Bone marrow (tissue), 2 donors: ENCODE measurements at places on chromosomes 6 and 20.

- DNase-seq = no peak
These were observed 1.7 kb downstream of the SLC22A23 start for GRCh38 chr6:3455147-3455568.

GRCh38 chr6:125797886-125798444, 7.2 kb downstream of the NCOA7 start:
- DNase-seq = no peak

- no peak for DNase-seq
These were observed 227.3 kb upstream of the TENT5A start for GRCh38 chr6:81979767-81980166.

GRCh38 chr6:88171312-88171711, 5.2 kb upstream of the CNR1 start:
- DNase-seq = no peak

GRCh38 chr20:61728326-61728725, 337.4 kb downstream of the TAF4 start:
- DNase-seq = no peak

- peak; percentile 50 for DNase-seq
These were observed 54.2 kb upstream of the HLA-A start for GRCh38 chr6:29887819-29888776.

DNA sequence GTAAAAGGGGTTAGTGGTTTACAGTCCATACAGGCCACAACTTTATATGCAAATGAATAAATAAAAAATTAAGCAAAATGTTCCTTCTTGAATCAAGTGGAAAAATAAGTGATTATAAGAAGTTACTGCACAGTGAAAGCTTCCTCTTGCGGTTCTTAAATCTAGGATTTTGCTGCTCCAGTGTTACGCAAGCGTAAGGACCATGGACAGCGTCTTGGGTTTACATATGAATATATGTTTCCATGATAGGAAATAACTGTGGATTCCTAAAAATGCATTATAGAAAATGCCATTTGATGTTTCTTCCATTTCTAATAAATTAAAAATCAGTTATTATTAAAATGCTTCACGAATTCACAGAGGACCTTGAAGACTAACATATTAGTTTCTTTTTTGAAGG, 176.6 kb upstream of the POU3F2 start:
- DNase-seq = no peak

DNA sequence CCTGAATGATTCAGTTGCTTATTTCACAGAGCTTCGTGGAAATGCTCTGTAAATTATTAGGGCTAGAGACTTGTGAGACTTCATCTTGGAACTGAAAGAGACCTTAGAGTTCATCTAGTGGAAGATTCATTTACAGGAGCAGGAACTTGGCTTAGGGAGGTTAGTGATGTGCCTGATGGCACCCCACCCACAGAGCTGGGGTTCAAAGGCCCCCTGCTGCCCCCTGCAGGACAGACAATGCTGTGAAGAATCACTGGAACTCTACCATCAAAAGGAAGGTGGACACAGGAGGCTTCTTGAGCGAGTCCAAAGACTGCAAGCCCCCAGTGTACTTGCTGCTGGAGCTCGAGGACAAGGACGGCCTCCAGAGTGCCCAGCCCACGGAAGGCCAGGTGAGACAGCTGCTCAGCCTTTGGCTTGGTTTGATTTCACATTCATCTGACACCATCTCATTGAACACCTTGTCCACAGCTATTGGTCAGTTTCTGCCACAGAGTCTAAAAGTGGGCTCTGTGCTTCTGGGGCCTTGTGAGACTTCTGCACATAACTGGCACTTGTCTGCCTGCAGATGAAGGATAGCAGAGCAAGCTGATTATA, 25.1 kb downstream of the MYBL2 start:
- DNase-seq = peak; percentile 13

DNA sequence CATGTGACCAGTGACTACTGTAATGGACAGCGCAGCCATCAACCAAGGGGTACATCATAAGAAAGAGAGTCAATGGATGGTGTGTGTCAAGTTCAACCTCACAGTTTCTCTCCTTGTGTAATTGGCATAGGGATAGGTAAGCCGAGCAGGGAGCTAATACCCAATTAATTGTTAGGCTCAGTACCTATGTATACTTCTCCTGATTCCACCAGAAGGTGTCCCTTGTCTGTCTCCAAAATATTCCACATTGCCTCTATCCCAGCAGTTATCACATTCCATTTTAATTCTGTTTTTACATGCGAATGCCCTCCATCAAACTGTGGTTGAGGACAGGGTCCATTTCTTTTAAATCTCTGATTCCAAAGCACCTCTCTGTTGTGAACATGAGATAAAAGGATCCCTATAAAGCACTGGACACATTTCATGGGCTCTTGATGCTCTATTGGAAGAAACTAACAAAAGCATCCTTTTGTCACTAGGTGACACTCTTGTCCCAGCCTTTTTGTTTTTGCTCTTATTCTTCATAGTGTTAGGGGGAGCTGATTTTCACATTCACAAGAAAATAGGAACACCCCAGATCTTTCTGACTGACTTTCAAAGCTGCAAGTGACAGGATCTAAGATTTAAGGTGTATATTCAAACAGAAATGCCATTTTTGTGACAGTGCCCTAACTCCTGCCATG, 38.9 kb downstream of the FBXO9 start:
- no peak for DNase-seq

DNA sequence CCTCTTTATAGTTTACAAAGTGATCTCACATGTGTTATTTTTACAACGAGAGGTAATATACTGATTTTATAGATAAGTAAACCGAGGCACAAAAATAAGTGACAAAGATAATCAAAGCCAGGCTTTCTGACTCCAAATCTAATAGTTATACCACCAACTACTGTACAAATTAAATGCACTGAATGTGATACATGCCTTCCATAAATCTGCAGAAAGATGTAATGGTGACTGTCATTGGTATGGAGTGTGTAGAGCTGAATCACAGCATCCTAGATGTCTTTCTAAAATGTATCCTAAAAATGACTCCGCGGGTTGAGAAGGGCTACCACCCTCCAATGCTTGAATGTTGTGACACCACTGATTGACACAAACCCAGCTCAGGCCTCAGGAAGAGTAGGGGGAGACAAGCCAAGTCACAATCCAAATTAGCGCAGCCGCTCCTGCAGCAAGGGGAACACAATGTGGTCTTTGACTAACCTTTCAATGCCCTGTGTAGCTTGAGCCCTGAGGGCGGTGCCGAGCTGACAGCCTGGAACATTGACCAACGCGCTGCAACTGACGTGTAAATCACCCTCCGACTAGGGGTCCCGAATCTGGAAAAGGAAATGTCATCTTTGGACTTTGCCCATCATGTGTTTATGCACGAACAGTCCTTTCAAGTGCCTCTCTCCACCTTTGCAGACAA, 136.8 kb downstream of the OLIG3 start:
- DNase-seq = no peak

GRCh38 chr6:63804381-63804956, 168.9 kb downstream of the PHF3 start:
- no peak for DNase-seq

- DNase-seq = no peak
These were observed 707.8 kb upstream of the FLRT3 start for GRCh38 chr20:15045246-15045645.

DNA sequence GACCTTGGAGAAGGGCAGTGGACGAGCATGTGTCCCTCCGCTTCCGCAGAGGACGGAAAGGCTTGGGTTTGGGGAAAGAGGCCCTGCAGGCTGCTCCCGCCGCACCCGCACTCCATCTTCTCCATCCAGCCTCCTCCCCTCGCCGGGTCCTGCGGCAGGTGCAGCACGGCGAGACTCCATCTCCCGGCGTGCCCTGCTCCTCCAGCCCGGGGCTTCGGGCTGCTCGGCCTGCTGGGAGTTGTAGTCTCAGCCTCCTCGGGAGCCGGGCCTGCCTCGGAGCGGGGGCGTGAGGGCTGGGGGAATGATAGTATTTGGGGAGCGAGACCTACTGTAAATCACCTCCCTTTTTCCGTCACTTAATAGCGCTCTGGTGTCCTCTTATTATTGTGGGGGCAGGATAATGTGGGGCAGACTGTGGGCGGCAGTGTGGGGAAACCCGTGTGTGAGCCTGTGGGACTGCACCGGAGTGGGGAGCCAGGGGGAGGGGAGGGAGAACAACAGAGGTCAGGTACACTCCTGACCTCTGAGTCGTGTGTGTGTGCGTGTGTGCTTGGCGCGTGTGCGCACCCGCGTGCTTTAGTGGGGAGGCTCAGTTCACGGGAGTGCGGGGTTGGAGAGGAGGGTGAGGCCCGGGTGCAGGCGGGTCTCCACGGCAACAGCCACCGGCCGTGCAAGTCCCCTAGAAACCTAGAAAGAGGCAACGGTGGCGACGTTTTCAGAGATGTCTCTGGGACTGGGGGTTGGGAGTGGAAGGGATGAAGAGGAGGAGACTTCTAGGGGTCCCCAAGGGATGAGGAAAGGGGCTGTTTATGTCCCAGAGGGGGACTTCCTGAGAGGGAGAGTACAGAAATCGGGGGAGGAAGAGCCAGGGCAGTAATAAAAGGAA, 4.1 kb downstream of the TTBK1 start:
- DNase-seq = no peak

GRCh38 chr6:137680705-137681346, 186.2 kb upstream of the TNFAIP3 start:
- DNase-seq = peak; percentile 17

GRCh38 chr6:15171026-15171425, 74.8 kb upstream of the JARID2 start:
- DNase-seq = no peak

- DNase-seq = no peak
These were observed 66.8 kb upstream of the IYD start for GRCh38 chr6:150301846-150302519.

- DNase-seq = no peak
These were observed 65.0 kb downstream of the PSMG4 start for GRCh38 chr6:3323696-3324261.

DNA sequence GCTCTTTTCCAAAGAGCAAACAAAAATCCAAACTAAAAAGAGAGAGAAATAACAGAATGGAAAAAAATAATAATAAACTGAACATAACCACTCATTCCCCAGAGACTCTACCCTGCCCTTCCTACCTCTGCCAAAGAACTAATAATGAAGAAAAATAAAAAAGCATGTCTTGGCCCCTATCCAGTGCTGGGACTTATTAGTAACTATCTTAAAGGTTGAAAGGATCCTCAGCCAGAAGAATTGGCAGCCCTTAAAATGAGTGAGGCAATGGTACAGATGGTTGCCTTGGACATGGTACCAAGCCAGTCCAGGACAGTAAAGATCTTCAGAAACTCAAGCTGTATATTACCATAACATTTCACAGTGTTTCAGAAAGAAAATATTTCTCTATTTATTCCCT, 279.3 kb downstream of the HACE1 start:
- no peak for DNase-seq

GRCh38 chr6:138431256-138432062, 27.4 kb downstream of the HEBP2 start:
- no peak for DNase-seq

DNA sequence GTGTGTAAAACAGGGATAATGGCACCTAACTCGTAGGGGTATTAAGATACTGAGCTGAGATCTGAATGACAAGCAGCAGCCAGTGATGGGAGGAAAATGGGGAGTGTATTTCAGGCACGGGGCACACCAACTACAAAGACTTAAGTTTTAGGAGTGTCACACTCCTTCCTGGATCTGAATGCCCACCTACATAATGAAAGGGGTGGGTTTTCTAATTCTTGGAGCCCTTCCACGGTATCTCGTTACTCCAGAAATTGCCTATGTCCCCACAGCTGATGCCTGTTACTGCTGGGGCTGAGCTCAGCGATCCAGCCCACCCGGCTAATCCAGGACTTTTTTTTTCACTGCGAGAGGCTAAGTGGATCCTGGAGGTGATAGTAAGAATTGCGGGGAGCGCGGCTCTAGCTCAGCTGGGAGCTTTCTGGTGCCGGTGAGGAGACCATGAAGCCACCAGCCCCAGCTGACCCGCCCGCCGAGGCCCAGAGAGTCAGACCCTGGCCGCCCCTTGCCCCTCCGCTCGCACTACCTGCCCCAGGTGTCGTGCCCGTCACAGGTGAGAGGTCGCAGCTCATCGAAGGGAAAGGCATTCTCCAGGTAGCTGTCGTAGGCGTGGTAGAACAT, 727 bp downstream of the EDEM2 start:
- DNase-seq = no peak

DNA sequence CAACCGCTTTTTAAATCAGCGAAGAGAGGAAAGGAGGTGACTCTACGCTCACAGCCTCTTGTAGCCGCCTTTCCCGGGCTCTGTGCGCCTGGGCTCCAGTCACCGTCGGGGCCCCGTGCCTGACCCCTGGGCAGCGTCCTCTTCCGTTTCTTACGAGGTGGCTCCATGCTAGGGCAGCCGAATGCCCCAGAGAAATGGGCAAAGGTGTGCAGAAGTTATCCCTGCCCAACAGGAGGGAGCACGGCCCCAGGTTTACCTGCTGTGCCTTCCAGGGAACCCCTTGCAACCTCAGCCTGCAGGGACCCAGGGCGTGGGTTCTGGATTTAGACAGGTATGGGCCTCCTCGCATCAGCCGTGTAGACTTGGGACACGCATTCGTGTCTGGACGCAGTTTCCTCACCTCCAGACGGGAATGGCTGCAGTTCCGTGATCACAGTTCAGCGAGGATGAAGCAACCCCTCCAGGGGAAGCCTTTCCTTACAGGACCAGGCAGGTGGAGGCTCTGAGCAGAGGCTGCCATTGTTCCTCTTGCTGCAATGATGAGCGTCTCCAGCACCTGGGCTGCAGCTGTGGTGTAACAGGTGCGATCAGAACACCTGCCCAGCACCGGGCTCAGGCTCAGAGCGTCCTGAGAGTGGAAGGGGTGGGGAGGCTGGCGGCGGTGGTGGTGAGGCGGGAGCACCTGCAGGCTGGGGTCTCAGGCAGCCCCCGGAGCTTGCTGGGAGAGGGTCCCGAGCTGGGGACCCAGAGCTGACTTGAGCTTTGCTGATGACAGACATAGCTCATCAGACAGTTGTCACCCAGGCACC, 81.3 kb upstream of the BHLHE23 start:
- no peak for DNase-seq

DNA sequence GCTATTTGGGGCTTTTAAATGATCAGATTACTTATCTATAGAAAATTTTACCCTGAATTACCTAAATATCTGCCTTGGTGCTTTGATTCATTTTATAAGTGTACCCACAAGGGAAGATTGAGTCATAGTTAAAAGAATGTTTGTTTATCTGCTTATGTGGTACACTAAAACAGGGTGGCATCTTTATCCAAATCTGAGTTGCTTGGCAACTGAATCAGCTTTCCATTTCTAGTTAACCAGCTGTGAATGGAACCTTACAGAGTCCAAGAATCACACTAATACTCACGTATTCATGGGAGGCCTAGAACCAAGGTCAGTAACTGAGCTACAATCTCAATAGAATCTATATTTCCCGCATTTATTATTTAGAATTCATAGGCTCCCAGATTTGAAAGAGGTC, 44.0 kb upstream of the CAP2 start:
- DNase-seq = no peak

- DNase-seq = no peak
These were observed 36.5 kb downstream of the WDR27 start for GRCh38 chr6:169665289-169665688.

- DNase-seq = no peak
These were observed 141.4 kb upstream of the PTPN1 start for GRCh38 chr20:50368813-50369224.
